ENCODE measurements at places on chromosomes 6 and 20. TPM values are rescaled to one million over a fixed set of nuclear protein-coding genes. Genes with fewer than 3 reads are reported as not detected.
A peak's percentile ranks its signal among the peaks of the same experiment; 100 is the strongest.

GRCh38 chr6:2502096-2502997, 248.4 kb downstream of the MYLK4 start:
- no peak overlapping the region for H3K4me3 ChIP-seq
- no peak for DNase-seq
- H3K27ac ChIP-seq = no peak overlapping the region
- H3K27me3 ChIP-seq = no peaks in the 10 kb centered on the region
- no peaks in the 10 kb centered on the region for H3K4me1 ChIP-seq
- H3K36me3 ChIP-seq = no peaks in the 10 kb centered on the region

DNA sequence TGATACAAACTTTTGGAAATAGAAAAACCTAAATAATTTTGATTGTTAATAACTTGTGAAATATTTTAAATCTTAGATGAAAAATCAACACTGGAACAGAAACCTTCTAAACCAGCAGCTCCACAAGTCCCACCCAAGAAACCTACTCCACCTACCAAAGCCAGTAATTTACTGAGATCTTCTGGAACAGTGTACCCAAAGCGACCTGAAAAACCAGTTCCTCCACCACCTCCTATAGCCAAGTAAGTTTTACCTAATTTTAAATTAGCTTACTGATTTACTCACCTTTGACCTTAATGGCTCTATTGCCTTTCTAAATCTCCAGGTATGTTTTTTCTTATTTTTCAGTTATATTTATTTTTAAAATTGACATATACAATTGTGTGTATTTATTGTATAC, 102.6 kb upstream of the ADGRF4 start:
- no peak overlapping the region for H3K4me3 ChIP-seq
- H3K4me1 ChIP-seq = no peaks in the 10 kb centered on the region
- no peak for DNase-seq
- H3K36me3 ChIP-seq = peaks cover 48% of the 10 kb centered on the region

GRCh38 chr6:24140591-24140990, 14.6 kb downstream of the NRSN1 start:
- H3K4me1 ChIP-seq = no peaks in the 10 kb centered on the region
- no peak overlapping the region for H3K4me3 ChIP-seq
- no peak overlapping the region for H3K27ac ChIP-seq
- DNase-seq = peak; percentile 80
- H3K27me3 ChIP-seq = no peaks in the 10 kb centered on the region
- H3K36me3 ChIP-seq = no peaks in the 10 kb centered on the region

Gene TUBB2B
- total RNA-seq = 12.7 TPM

- H3K36me3 ChIP-seq = no peaks in the 10 kb centered on the region
- no peak for DNase-seq
- no peaks in the 10 kb centered on the region for H3K27me3 ChIP-seq
Observed at GRCh38 chr6:105804000-105804399, 282.1 kb upstream of the PRDM1 start.

- H3K4me3 ChIP-seq = no peak overlapping the region
- DNase-seq = peak; percentile 79
- H3K4me1 ChIP-seq = no peaks in the 10 kb centered on the region
- H3K27me3 ChIP-seq = no peaks in the 10 kb centered on the region
- H3K36me3 ChIP-seq = no peaks in the 10 kb centered on the region
Observed at GRCh38 chr20:19903168-19903811, 113.9 kb upstream of the NAA20 start.

- no peak overlapping the region for H3K4me3 ChIP-seq
- H3K4me1 ChIP-seq = no peaks in the 10 kb centered on the region
- H3K36me3 ChIP-seq = no peaks in the 10 kb centered on the region
Observed at GRCh38 chr6:106206905-106207304, 118.7 kb downstream of the ATG5 start.

DNA sequence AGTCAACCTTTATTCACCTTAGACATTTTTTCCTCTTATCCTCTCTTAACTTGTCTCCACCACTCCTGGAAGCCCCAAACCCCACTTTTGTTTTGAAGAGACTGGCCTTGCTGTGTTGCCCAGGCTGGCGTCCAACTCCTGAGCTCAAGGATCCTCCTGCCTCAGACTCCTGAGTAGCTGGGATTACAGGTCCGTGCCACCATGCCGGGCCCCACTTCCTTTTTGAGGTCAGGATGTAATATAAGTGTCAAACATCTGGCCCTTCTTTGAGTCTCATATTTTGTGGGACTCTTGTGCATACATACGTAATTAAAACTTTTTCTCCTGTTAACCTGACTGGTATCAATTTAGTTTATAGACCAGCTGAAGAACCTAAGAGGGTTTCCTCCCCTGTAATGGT, 1.4 kb upstream of the CDK19 start:
- no peak overlapping the region for H3K4me3 ChIP-seq
- H3K27me3 ChIP-seq = no peaks in the 10 kb centered on the region
- H3K36me3 ChIP-seq = no peaks in the 10 kb centered on the region
- no peak overlapping the region for H3K27ac ChIP-seq
- no peak for DNase-seq
- H3K4me1 ChIP-seq = peaks cover 16% of the 10 kb centered on the region

GRCh38 chr6:139161169-139161568, 26.3 kb downstream of the HECA start:
- H3K36me3 ChIP-seq = peaks cover 1% of the 10 kb centered on the region
- H3K27me3 ChIP-seq = no peaks in the 10 kb centered on the region
- no peak overlapping the region for H3K27ac ChIP-seq
- H3K4me1 ChIP-seq = peaks cover 23% of the 10 kb centered on the region
- no peak overlapping the region for H3K4me3 ChIP-seq
- no peak for DNase-seq

DNA sequence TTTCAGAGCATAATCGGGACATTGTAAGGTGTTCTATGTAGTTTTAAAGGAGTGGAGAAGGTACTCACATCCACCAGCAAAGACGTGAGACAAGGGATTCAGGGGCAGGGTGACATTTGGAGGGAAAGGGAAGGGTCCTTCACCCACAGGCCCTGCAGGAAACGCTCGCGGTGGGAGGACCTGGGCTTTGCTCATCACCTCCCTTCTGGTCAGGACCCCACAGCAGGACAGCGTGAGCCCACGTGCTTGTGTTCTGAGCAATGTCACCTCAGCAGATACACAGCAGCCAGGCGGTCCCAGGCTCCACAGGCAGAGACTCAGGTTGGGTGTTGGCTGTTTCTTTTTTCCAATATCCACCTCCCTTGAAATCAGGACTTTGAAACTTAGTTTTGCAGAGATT, 27.5 kb downstream of the DLL1 start:
- H3K36me3 ChIP-seq = no peaks in the 10 kb centered on the region
- peak; percentile 47 for DNase-seq
- H3K4me1 ChIP-seq = no peaks in the 10 kb centered on the region
- no peak overlapping the region for H3K4me3 ChIP-seq
- no peak overlapping the region for H3K27ac ChIP-seq
- H3K27me3 ChIP-seq = peaks cover 3% of the 10 kb centered on the region

GRCh38 chr6:138434096-138434495, 30.1 kb downstream of the HEBP2 start:
- peaks cover 11% of the 10 kb centered on the region for H3K4me1 ChIP-seq
- no peaks in the 10 kb centered on the region for H3K27me3 ChIP-seq
- no peak overlapping the region for H3K4me3 ChIP-seq
- H3K27ac ChIP-seq = no peak overlapping the region
- no peaks in the 10 kb centered on the region for H3K36me3 ChIP-seq
- no peak for DNase-seq

All from sigmoid colon (tissue), 7 donors.